ENCODE measurements at places on chromosomes 11 and 22.

GRCh38 chr22:29427176-29427760 is 11.1 kb upstream of the RFPL1 start:
- DNase-seq: no peak

DNA sequence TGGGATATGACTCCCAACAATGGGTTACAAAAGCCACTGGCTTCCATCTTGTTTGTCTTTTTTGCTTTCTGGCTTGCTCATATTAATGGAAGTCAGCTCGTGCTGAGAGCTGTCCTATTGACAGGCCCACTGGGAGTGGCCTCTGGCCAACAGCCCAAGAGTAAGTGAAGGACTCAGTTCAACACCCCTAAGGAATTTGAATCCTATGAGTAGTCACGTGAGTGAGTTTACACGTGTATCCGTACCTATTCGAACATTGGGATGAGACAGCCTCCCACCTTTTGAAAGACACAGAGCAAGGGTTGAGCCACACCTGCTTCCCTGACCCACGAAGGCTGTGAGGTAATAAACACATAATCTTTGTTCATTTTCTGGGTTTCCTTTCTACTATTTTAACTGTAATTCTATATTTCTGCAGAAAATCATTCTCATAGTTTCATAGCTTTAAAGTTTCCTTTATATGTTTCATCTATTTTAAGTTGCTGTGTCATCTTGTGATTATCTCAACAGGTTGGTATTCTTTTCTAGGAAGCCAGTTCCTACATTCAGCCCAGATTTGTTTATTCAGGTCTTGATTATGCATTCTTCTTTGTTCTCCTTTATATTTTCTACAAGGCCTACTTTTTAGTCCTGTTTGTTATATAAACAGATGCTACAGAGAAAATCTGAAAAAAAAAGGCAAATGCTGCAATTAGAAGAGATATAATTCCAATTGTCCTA is 802.3 kb downstream of the CNTN5 start:
- no peak for DNase-seq

- no peak for DNase-seq
These were observed 8.3 kb downstream of the MRPL17 start for GRCh38 chr11:6674862-6675261.

DNA sequence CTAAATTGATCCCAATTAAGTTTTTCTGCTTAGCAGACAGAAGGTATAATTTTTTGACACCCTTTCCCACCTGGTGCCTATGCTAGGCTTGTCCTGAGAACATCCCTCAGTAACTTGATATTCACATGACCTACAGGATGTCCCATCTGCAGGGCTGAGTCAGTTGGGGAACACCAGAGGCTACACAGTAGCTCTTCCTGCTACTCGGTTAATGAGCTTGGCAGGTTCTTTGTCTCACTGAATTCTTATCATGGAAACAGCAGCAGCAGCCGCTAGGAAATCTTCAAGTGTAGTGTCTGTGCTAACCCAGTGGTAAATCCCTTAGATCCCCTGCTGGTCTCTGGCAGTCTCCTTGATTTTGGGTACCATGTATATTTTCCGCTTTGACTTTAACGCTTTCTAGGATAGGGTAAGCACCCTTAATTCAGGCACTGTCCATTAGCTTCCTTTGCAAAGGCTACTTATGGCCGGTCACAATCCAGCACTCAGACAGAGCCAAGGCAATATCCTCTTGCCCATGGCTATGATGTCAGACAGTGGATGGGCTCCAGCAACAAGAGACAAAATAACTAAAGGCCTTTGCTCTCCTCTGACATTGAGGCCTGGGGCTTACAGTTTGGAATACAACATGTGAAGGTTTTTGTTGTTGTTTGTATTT is 8.5 kb downstream of the MRPL16 start:
- DNase-seq: no peak

GRCh38 chr11:117490911-117491310 is 163.3 kb downstream of the CEP164 start:
- DNase-seq: no peak

DNA sequence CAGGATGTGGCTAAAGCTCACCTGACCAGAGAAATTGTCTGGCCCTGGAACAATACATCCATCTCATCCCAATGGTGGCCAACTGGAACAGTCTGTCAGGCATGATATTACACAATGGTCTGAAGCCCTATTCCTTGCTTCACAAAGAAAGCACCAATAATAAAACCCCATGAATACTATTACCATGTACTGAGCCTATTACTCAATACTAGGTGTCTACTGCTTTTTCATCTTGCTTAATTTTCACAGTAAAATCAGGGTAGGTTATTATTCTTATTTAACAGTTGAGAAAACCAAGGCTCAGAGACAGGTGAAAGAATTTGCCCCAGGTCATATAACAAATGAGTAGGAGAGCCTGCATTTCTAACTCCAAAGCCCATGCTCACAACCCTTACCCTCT is 68.9 kb upstream of the CAPRIN1 start:
- DNase-seq: no peak

Measured in activated CD4-positive, alpha-beta T cell treated with anti-CD3 and anti-CD28 coated beads, Interleukin-2, amount 50 U/mL, for 48 hours (primary cell).